ENCODE measurements at places on chromosomes 3 and 15.
A peak's percentile ranks its signal among the peaks of the same experiment; 100 is the strongest.

GRCh38 chr3:171354706-171355582 is 105.3 kb downstream of the TNIK start:
- DNase-seq: no peak

DNA sequence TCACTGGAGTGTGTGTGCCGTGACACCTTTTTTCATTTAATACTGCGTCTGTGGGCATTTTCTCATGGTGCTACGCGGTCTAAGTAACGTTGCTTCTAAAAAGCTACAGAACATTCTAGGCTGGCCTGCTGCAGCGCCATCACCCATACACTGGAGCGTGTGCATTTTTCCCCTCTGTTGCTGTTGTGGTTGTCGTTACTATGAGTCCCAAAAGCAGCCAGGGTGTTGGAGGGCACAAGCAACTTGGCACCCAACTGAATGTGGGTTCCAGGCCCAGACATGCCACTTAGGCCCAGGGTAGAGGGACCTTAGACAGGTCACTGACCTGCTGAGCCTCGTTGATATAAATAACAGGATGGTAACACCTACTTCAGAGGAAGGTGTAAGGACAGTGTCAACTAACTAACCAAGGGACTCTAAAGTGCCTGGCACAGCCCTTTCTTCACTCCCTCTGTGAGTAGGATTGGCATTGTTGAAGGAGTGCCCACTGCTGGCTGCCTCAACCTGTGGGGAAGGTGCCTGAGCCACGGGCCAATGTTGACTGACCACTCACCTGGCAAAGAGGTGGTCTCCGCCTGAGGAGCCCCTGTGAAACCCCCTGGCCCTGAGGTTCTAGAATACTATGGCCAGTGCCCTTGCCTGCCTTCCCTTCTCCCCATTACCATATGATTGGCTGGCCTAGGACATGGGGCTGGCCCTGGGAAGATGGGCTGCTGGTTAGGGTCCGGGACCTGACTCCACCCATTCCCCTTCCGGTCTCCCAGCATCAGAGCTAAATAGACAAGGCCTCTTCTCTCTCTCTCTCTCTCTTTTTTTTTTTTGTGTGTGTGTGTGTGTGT is 3.5 kb downstream of the CSK start:
- no peak for DNase-seq

DNA sequence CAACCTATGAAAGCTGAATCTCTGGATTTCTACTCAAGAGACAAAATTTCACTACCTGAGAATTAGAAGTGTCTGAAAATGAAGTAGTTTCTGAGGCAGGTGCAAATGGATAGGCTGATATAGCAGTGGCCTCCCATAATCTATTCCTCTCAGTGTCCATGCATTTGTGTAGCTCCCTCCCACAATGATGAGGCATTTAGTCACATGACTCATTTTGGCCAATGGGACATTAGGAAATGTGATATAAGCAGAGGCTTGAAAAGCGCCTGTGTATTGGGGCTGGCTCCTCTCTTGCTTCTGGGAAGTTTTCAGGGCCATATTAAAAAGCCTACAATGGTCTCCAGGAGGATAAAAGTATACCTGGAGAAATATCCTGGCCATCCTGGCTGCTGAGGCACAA is 79.7 kb upstream of the MRPL3 start:
- DNase-seq: no peak

- no peak for DNase-seq
Observed at GRCh38 chr15:70494517-70494851, 268.9 kb downstream of the UACA start.

DNA sequence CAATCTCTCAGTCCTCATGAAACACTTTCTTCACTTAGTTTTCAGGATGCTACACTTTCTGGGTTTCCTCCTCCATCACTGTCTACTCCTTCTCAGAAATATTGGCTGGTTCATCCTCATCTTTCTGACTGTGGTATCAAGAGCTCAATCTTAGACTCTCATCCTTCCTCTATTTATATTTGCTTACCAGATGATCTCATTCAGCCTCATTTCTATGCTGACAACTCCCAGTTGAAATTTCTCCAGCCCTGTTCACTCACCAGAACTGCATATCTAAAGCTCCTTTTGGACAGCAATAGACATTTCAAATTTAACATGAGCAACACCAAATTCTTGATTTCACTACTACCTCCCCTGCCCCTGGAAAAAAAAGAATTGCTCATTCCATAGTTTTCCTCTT is 48.0 kb upstream of the FBN1 start:
- peak; percentile 80 for DNase-seq

DNA sequence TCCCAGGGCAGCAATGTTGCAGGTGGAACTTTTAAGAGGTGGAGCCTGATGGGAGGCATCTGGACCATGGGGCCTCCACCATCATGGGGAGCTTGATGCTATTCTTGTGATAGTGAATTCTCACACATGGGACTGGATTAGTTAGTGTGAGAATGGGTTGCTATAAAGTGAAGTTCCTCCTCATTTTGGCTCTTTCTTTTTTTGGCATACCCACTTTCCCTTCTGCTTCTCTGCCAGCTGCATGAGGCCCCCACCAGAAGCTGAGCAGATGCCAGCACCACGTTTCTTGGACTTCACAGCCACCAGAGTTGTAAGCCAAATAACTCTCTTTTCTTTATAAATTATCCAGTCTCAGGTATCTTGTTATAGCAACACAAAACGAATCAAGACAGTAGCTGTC is 101.0 kb downstream of the PEX5L start:
- no peak for DNase-seq

DNA sequence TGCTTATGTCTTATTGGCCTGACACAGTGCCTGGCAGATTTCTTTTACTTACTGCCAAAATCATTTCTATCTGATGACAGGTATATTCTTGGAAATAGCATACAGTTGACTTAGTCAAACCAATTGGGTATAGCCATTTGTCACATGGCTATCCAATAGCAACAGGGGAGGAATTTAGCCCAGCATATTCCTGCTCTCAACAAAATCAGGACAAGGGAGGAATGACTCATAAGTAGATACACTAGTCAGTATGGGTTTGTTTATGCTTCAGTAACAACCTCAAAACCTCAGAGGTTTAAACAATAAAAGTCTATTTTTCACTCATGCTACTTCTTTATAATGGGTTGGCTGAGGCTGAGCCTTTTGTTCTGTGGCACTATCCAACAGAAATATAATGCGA is 38.0 kb upstream of the VILL start:
- no peak for DNase-seq

DNA sequence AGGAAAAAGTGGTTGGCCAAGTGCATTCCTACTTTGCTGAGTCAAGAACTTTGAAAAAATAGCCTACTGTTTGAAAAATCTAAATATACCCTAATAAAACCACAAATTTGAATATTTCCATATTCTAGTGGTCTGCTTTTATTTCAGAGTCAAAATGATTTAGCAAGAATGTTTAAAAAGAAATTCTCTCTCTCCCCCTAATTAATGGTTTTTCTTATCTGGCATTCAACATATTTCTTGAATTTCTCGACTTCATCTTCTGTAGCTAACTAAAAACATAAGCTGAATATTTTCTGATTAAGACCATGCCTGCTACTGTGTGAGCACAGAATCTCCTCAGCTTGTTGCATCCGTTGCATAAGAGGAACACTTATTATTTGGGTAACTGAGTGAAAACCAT is 563.5 kb upstream of the TBL1XR1 start:
- peak; percentile 95 for DNase-seq

- no peak for DNase-seq
Observed at GRCh38 chr15:99209326-99209725, 40.1 kb downstream of the TTC23 start.

DNA sequence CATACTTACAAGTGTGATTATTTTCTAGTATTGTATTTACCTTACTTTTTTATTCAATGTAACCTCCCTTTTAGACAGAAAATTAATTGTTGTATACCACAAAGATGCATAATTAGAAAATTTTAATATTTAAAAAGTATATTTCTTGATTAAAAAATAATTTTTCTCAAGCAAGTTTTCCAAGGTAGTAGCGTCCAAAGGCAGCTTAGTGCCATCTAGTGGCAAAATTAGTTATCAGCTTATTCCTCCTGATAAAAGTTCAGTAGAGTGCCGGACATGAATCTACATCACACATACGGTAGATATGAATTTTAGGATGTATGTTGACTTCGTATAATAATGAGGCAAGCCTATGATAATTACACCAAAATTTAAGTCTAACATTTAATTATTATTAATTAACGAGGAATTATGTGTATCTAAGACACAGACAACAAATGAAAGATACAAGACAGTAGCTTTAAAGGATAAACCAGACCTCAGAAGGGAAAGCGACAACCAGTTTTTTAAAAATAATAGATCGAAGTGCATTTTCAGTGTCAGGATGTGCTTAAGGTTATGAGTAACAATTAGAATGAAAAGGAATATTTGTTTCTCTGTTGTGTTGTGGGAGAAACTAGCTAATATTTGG is 405.9 kb downstream of the ROBO1 start:
- peak; percentile 51 for DNase-seq

- DNase-seq: no peak
Observed at GRCh38 chr15:85116066-85116465, 134.4 kb downstream of the PDE8A start.

- DNase-seq: no peak
Observed at GRCh38 chr3:45807681-45808540, 11.6 kb upstream of the SLC6A20 start.

DNA sequence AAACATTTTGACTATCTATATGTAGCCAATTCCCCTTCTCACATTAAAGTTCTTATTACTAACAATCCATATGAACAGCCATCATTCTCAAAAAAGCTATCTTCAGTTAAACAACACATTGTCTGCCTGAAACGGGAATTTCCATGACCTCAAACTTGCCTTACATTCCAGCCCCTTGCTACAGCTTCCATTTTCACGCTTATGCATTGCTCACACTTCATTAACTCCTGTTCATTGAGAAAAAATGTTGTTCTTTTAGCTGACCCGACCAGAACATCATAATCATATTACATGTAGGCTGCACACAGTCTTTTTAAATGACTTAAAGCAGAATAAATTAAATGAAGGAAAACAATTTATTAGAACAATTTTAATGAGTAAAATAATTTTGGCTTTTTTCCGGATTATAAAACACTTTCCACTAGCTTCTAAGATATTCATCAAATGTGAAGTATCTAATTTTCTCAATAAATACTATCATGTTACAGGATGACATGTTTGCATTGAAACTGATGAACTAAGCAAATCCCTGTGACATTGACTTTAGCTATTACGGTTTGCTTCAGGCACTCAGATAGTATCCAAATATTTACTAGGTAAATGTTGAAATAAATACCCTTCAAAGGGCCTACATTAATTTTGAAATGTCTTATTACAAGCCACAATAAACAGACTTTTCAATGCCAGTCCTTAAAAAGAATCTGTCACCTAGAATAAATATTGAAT is 49.9 kb downstream of the P3H2 start:
- peak; percentile 62 for DNase-seq

DNA sequence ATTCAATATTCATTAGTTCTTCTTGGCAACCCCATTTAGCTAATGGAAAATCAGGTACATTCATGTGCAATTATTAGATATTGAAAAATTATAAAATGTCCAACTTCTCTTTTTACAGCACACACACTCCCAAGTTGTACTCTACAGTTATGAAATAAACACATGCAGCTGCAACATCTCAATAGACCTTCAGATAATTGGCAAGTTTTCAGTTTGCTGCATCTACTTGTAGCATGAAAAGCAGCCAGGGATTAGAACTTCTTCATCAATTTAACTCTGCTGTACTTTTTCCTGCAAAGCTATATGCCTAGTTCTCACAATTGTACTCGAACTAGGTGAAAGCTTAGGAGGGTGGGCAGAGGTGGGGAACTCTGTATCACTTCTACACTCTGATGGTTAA is 46.6 kb upstream of the FHIT start:
- DNase-seq: no peak

DNA sequence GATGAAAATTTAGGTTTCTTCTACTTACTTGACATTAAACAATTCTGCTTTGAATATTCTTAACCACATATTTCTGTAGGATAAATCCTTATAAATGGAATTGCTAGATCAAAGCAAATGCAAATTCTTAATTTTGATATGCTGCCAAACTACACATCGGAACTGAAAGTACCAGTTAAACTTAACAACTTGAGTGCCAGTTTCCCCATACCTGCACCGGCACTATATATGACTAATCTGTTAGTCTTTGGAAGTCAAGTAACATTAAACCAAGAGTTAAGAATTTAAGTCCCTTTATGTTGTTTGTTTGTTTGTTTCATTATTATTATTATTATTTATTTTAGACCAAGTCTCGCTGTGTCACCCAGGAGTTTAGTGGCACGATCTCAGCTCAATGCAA is 103.9 kb upstream of the AKAP13 start:
- no peak for DNase-seq

GRCh38 chr3:28982906-28983305 is 298.0 kb upstream of the RBMS3 start:
- DNase-seq: no peak

- DNase-seq: peak; percentile 65
Observed at GRCh38 chr3:152444029-152444641, 175.4 kb downstream of the MBNL1 start.

DNA sequence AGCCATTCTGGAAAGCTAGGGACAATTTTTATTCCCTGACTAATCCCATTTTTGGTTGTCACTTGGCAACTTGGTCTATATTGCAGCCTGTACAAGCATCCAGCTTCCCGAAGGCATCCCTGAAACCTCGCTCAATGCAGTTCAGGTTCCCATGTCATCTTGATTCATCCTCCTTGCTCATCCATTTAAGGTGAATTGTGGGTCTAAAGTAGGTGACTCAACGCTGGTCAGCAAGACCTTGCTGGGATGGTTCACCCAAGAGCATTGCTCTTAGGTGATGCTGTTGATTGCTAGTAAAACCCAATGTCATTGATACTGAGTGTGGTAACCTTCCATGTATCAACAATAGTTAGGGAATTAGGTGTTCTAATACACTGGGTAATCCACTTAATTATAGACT is 13.1 kb upstream of the RAB8B start:
- DNase-seq: no peak

DNA sequence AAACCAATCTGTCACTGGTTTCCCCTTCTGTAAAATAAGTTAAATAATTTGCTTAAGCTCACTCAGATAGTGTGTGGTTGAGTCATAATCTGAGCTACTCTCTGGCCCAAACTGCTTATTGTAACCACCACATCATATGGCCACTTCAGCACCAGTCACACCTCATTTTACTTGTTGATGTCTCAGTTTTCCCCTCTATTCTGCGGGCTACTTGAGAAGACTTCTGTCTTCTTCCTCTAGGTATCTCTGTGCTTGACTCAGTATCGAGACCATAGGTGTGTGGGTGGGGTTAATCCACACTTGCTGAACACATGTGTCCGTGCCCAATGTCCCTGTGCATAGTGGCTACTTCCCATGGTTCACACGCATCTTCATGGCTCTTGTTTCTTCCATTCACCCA is 32.9 kb downstream of the CRYGS start:
- DNase-seq: no peak

DNA sequence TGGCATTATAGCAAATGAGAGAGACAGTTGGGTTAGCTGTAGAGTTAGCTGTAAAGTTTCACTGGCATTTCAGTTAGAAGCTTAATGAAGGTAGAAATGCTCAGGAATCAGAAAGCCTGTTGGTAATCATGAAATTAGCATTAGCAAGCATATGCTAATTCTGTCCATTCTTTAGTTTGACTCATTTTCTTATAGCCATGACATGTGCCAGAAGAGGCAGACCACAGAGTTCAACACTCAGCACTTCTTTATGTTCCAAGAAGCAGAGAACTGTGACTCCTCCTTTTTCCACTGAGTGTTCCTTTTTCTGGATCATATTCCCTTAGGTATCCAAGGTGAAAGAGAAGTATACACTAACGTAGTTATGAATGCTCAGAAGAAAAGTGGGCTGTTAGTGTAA is 276.2 kb upstream of the SGO1 start:
- no peak for DNase-seq

- peak; percentile 89 for DNase-seq
Observed at GRCh38 chr3:142850395-142851023, 38.4 kb downstream of the PCOLCE2 start.

GRCh38 chr3:4889896-4890295 is 89.3 kb upstream of the BHLHE40 start:
- DNase-seq: peak; percentile 7
